ENCODE measurements at places on chromosomes 6 and 20.
A peak's percentile ranks its signal among the peaks of the same experiment; 100 is the strongest.

GRCh38 chr20:23939641-23940040, 48.9 kb downstream of the GGTLC1 start:
- no peak for DNase-seq

DNA sequence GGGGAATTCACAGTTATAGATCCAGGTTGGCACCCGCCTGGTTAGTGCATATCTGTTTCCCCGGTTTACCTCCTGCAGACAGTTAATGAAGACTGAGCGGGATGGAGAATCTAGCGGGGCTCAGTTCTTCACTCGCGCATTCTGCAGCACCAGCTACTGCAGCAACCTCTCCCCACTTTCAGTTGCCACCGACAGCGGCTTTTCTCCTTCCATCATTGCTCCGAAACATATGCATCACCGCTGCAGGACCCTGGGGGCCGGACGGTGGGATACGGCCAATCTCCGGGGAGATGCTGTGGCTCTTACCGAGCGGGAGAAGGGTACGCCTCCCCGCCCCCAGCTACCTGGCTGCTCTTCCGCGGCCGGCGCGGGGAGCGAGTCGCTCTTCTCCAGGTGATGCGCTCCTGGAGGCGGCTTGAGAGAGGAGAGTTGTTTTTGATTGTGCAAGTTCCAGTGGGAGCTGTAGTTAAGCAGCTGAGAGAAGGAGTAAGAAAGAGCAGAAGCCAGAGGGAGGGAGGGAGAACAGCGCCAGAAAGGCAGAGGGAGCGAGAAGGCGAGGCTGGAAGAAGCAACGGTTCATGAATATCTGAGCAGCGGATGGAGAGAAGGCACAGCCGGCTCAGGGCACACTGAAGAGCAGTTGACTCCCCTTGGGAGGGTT, at the start of gene SGK1:
Gene SGK1, minus strand, starts transcription at position 642 of the 661 bp plus-strand sequence. CDS start 652 bp downstream, outside the sequence.
- peak; percentile 24 for DNase-seq

DNA sequence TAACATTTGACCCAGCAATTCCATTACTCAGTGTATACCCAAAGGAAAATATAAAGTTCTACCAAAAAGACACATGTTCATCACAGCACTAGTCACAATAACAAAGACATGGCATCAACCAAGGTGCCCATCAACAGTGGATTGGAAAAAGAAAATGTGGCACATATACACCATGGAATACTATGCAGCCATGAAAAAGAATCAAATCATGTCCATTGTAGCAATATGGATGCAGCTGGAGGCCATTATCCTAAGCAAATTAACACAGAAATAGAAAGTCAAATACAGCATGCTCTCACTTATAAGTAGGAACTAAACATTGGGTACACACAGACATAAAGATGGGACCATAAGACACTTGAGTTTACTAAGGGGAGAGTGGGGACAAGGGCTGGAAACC, 441.9 kb upstream of the ID4 start:
- no peak for DNase-seq

- DNase-seq: no peak
Observed at GRCh38 chr6:163132050-163132750, 282.3 kb upstream of the QKI start.

- no peak for DNase-seq
Observed at GRCh38 chr20:57330998-57331397, 1.4 kb downstream of the SPO11 start.

- no peak for DNase-seq
Observed at GRCh38 chr6:167097770-167098169, 25.1 kb upstream of the CCR6 start.

GRCh38 chr6:21384216-21384615, 209.3 kb upstream of the SOX4 start:
- DNase-seq: no peak

GRCh38 chr6:11236076-11236750, 3.7 kb upstream of the NEDD9 start:
- DNase-seq: peak; percentile 22

- DNase-seq: no peak
Observed at GRCh38 chr6:89302936-89303335, 12.2 kb downstream of the GABRR2 start.

- DNase-seq: no peak
Observed at GRCh38 chr20:11810311-11811083, 107.2 kb upstream of the BTBD3 start.

DNA sequence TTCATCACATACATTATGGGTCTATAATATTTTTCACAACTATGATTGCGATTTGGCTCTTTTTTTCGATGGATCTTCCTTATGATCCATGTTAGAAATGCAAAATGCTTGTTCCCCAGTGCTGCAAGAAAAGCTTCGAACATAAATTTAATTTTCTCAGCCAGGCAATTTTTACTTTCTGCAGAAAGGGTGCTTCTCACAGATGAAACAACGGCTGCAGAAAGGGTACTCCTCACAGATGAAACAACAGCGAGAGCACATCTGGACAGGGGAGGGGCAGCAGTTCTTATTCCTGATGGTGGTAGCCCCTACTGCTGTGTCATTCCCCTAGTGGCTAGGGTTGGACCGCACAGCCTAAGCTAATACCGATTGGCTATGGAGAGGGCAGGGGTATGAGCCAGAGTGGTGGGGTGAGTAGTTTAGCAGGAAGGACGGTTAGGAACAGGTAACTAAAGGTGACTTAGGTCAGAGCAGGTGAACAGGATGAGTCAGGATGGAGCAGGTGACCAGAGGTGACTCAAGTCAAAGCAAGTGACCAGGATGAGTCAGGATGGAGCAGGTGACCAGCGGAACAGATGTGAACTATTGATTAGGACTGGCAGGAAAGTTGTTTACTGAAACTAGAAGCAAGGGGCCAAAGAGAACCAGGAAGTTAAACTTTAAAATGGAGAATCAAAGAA, 13.4 kb upstream of the TREML4 start:
- no peak for DNase-seq

DNA sequence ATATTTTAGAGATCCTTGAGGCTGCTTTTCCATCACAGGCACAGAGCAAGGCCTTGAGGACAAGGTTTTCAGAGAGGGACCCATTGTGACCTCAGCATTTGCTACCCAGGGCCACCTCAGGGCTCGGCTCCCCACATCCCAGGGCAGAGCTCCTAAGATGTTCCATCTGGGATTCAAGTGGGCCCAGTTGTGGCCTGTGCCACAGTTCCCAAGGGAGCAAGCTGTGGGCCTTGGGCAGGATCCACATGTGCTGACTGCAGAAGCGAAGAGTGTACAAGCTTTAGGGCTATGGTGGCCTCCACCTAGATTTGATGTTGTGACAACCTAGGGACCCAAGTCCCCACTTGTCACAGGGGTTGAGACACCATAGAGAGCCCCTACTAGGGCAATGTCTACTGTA, 608.1 kb downstream of the HACE1 start:
- DNase-seq: no peak

GRCh38 chr6:146898069-146898887, 299.5 kb downstream of the ADGB start:
- no peak for DNase-seq

DNA sequence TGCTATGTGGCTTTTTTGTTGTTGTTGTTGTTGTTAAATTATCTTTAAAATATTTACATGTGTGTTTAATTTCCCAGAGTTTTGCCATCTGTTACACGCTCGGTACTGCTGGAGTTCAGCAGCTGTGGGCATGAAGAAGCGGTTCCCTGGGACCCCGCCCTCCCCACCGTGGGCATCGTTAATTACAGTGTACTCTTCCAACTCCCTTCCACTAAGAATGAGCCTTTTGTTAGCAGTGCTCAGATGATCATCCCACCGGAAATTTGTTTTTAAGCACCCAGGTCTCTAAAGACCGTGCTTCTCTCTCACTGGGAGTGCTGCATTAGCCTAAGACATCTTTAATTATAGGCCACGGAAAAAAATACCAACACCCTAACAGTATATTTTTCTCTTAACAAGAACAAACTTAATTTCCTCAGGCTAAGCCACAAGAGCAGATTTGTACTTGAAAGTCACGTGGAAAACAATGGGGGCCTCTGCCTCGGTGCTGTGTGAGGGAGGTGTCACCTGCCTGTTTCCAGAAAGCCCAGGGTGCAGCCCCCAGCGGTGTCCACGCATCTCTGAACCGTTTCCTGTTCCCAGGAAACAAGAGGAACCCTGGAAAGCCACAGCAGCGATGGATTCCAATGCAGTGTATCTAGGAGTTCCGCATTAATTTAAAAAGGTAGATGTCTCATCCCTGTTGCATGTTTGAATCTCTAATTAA, 113.3 kb upstream of the FRMD1 start:
- no peak for DNase-seq

- DNase-seq: no peak
Observed at GRCh38 chr6:33029328-33030184, 20.2 kb upstream of the HLA-DOA start.
